Cortex of kidney (tissue), 1 donor: ENCODE measurements at places on chromosomes 11 and 22.

DNA sequence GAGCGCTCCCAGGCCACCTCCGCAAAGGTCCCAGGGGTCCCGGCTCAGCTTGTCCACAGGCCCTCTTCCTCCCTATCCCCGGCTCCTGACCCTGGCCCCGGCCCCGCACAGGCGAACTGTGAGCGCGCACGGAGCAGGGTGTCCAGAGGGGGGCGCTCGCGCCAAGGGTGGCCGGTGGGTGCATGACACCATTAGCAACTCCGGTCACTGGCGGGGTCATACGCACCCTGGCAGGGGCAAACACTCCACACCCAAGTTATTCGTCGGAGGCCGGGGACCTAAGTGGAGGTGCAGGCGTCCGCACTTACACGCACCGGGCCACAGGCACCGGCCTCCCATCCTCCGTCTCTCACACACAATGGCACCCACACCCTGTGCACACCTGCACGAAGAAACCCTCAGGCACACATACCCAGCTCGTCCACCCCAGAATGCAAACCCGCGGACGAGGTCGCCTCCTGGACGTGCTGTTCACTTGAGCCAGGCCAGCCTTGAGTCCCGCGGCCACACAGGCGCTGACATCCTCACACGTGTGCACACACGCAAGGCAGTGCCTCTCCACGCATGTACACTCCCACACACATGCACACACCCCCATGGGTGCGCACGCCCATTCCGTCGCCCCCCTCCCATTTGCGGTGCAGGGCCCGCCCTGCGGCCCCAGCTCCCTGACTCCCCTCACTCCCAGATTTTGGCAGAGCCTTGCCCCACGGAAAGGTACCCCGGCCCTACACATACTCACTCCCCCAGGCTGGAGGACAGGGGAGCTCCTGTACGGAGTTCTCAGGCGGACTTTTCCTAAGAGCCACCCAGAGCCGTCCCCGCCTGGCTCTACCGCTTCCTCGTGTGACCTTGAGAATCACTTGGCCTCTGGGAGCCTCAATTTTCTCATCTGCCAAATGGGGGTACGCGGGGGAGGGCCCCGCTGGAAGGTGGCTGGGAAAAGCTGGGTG, at the start of gene RASGRP2:
TSS of gene RASGRP2 (minus strand) at position 552 of the 953 bp plus-strand sequence. CDS start 1,276 bp downstream, outside the sequence.
- no peak for DNase-seq

DNA sequence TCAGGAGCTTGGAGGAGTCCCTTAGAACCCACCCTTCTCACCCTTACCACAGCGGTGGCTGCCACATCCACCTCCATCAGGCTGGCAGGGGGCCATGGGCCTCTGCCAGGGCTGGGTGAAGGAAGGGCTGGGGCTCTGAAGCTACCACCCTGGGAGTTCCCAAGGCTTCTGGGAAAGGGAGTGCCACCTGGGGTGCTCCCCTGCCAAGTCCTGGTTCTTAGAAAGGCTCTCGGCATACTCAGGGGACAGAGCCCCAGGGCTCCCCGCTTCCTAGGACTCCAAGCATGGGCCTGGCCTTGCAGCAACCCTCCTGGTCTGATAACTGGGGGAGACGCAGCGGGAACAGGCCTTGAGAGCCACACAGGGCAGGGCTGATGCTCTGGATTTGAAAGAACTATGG, 438 bp upstream of the PLA2G3 start:
- no peak for DNase-seq

DNA sequence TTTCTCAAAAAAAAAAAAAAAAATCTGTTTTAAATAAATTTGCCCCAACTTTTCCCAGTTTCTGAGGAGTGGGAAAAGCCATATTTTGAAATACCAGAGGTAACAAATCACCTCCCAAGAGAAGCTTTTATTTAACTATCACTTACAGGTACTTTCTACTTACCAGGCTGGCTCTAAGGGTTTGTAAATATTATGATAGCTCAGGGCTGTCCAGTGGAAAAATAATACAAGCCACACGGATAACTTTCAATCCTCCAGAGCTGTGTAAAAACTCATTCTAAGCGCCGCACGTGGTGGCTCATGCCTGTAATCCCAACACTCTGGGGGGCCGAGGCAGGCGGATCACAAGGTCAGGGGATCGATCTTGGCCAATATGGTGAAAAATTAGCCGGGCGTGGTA, 5.6 kb upstream of the SEC14L4 start:
- no peak for DNase-seq

DNA sequence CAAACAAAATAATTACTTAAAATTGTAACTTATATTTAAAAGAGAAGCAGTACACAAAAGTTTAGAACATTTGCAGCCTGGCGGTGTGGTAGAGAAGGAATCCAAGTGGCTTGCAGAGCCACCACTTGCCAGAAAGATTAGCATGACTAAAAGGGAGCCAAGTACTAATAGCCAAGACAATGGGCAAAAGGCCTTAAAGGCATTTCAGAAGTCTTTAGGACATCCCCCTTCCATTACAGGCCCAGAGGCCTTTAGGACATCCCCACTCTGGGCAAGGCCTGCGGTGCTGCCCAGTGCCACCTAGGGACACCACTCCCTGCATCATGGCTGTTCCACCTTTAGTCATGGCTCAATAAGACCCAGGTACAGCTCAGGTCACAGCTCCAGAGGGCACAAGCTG, 32.4 kb downstream of the TMEM225 start:
- no peak for DNase-seq

- no peak for DNase-seq
These were observed 77.2 kb downstream of the PRR5L start for GRCh38 chr11:36373016-36374010.

DNA sequence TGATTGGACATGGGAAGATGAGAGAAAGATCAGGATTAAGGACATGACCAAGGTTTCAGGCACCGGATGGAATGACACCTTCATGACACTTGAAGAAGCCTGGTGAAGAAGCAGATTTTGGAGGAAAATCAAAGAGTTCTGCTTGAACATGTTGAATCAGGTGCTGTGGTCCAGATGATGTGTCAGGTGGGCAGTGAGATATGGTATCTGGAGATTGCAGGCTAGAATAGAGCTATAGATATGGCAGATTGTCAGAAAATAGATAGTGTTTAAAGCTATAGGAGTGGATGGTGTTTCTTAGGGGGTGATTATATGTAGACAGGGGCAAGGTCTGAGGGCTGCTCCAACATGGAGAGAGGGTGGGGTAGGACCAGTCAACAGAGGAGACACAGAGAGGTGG, 40.2 kb downstream of the PANX1 start:
- no peak for DNase-seq

DNA sequence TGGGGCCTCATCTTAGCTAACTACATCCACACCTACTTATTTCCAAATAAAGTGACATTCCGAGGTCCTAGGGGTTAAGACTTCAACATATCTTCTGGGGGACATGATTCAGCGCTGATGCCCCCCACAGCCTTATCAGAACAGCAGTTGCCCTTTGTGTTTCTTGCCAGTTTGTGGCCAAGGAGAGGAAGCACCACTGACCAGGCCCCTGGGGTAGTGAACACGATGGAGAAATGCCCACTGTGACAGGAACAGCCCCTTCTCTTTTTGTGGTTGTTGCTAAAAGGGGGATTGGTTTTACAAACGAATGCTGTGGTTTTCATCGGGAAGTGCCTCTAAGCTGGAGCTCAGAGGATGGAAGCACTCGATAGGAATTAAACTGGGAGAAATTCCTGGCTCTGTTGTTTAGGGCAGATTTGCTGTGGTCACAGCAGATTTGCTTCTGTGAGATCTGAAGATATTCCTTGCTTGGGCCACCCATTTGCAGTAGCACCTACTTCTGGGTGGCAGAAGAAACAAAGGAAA, 88.8 kb downstream of the ABTB2 start:
- no peak for DNase-seq

GRCh38 chr22:49344161-49344560, 483.5 kb downstream of the BRD1 start:
- DNase-seq: no peak

- no peak for DNase-seq
These were observed 101.0 kb upstream of the PARVA start for GRCh38 chr11:12276356-12276755.

GRCh38 chr11:12179531-12179930, 69.1 kb downstream of the MICAL2 start:
- no peak for DNase-seq

GRCh38 chr11:110573411-110573810, 138.8 kb downstream of the ARHGAP20 start:
- DNase-seq: no peak

GRCh38 chr11:94275961-94276360, 28.4 kb upstream of the IZUMO1R start:
- DNase-seq: no peak

GRCh38 chr22:19958083-19959042, 16.7 kb upstream of the TXNRD2 start:
- no peak for DNase-seq

DNA sequence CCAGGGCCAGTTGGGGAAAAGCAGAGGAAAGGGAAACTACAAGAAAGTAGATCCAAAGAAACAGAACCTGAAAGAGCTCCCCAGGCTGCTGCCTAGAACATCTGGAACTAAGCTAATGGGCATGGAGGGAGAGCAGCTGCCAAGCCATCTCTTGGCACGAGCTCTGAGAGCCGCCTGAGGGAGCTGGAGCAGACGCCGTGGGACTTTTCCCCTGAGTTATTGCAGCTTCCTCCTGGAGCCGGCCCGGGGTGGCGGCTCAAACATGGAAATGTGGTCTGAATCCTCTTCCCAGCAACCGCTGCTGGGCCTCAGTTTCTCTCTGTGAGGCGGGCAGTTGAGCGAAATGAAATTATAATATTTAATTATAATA, 41.8 kb downstream of the LIF start:
- no peak for DNase-seq

- no peak for DNase-seq
These were observed 119.0 kb downstream of the LDLRAD3 start for GRCh38 chr11:36062796-36063365.

- DNase-seq: no peak
These were observed 432.2 kb upstream of the ANO3 start for GRCh38 chr11:25899617-25900160.

GRCh38 chr11:74321487-74322188, 10.2 kb upstream of the P4HA3 start:
- DNase-seq: no peak

DNA sequence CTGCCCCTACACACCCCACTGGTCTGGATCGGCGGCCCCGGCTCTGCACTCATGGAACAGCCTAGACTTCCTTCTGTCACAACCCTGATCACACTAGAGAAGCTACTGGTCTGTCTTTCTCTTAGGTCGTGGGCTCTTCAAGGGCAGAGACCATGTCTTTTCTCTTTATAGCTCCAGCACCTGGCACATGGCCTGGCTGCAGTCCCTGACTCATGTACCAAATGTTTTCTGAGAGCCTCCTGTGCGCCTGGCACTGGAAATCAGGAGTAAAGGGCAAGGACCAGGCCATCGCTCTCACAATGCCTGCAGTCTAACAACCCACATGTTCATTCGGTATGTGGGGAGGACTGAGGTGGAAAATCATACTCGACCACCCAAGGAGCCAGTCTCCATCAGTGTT, 7.5 kb downstream of the ASCC2 start:
- no peak for DNase-seq

GRCh38 chr11:7154881-7155361, 66.1 kb downstream of the RBMXL2 start:
- no peak for DNase-seq

DNA sequence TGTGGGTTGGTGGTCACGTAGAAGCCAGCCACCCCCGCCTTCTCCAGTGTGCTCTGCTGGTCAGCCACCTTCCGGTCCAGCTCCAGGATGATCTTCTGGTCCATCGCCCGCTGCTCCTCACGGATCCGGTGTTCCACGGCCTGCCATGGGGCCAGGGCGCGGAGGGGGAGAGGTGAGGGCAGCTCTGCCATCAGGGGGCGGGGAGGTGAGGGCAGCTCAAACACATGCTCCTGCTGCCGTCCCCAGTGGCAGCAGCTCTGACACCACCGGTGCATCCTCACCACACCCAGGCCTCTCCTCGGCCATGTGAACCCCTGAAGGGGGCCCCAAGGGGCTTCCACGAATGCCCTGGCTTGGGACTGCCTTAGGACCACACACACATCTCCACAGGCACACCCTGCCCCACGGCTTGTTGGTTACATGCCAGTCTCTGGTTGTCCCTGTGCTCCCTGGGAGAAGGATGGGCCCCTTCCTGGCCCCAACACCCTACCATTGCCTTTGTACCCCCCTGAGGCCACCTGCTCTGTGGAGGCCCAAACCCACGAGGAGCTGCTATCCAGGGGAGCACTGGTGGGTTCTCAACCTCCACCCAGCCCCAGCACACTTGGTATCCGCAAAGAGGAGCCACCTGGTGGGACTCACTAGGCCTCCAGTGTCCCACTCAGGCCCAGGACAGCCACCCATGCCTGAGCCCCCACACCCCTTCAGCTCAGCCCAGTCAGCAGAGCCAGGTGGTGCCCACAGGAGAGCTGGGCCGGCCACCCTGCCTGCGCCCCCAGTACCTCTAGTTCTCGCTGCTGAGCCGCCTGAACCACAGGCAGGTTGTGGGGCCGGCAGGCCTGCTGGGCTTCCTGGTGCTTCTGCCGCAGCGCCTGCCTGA, 4.3 kb downstream of the DGCR6L start:
- DNase-seq: no peak

DNA sequence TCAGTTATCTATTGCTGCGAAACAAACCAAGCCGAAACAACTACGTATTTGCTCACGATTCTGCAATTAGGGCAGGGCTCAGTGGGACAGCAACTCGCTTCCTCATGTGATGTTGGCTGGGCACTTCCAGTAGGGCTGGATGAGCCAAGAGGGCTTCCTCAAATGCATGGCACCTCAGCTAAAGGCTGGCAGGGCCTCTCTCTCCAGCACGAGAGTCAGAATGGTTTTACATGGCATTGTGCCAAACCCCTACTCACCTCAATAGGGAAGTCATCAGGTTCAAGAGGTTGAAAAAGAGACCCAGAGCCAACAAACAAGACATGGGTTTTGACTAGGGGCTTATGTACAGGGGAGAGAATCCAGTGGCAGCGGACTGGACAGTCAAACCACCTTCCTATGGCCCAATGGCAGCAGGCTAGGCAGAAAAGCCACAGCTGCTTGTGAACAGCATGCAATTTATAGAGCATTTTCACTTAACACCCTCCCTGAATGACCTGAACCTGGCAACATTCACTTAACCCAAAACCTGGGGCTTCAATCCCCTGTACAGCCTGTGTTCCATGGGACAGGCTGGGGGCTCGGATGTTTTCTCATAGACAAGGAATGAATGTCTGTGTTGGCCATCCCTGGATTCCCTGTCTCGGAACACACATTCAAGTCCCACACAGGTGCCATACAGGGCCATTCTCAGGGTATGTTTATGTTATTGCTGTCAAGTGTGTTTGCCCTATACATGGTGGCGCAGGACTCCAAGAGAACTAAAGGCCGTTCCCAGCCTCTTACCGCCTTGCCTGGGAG, 154.2 kb upstream of the NAV2 start:
- no peak for DNase-seq

DNA sequence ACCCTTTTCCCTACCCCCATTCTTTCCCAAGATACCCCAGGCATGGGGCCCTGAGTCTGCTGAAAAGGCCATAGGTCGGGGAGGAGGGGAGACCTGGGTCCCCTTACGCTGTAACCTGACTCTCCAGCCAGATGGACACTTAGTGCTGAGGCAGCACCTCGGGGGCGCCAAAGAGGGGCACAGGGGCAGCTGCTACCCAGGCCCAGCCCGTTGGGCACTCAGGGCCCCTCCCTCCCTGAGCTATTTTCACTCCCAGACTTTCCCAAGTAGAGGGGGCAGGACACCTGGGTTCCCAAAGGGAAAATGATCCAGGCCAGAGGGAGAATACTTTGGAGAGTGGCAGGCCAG, 933 bp downstream of the ACTN3 start:
- no peak for DNase-seq

GRCh38 chr22:24007253-24008021, 2.2 kb upstream of the GSTT4 start:
- DNase-seq: no peak

- DNase-seq: no peak
These were observed 405.9 kb downstream of the NXPE2 start for GRCh38 chr11:115084231-115084630.
